ENCODE measurements at places on chromosomes 16 and 17. TPM values are rescaled to one million over a fixed set of nuclear protein-coding genes. Genes with fewer than 3 reads are reported as not detected.

- peak; percentile 67 for DNase-seq
- peaks cover 87% of the 10 kb centered on the region for H3K27me3 ChIP-seq
- no peak overlapping the region for H3K27ac ChIP-seq
- H3K4me1 ChIP-seq, result no peaks in the 10 kb centered on the region
Measured at GRCh38 chr17:58189436-58190146, 2.9 kb upstream of the EPX start.

DNA sequence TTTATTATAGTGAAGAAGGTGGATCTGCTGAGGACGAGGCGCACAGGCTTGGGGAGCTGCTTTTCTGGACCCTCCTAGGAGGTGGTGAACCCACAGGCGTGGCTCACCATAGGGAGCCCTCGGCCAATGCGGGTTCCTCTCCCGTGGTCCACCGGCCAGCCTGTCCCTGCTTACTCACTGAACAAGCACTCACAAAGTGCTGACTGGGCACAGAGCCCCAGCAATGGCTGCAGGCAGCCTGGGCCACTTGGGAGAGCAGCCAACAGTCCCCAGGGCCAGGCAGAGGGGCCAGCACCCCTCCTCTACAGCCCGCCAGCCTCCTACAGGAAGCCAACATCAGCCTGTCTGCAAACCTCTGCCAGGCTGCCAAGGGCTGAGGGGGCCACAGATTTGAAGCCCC lies 19.1 kb upstream of the NCBP3 start:
- H3K27me3 ChIP-seq, result no peaks in the 10 kb centered on the region
- no peak overlapping the region for H3K4me3 ChIP-seq
- H3K4me1 ChIP-seq, result no peaks in the 10 kb centered on the region
- H3K36me3 ChIP-seq, result no peaks in the 10 kb centered on the region
- DNase-seq, result no peak

DNA sequence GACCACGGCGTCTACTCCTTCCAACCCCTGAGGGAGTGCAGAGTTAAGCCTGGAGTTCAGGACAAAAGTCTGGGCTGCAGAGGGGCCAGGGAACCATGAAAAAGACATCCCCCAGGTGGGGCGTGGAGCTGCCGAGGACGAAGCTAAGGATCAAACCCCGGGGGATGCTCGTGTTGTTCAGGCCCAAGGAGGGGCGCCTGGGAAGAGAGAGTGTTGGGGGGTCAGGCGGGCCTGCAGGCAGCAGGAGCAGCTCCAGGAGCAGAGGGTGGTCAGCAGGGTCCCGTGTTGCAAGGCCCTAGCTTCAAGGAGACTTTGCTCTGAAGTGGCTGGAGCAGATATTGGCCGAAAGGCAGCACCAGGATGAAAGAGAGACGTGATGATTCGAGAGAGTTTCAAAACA lies 26.7 kb downstream of the NECAB2 start:
- peaks cover 9% of the 10 kb centered on the region for H3K27me3 ChIP-seq
- H3K4me3 ChIP-seq, result no peak overlapping the region
- peaks cover 11% of the 10 kb centered on the region for H3K4me1 ChIP-seq
- no peak for DNase-seq
- H3K27ac ChIP-seq, result no peak overlapping the region
- no peaks in the 10 kb centered on the region for H3K36me3 ChIP-seq

DNA sequence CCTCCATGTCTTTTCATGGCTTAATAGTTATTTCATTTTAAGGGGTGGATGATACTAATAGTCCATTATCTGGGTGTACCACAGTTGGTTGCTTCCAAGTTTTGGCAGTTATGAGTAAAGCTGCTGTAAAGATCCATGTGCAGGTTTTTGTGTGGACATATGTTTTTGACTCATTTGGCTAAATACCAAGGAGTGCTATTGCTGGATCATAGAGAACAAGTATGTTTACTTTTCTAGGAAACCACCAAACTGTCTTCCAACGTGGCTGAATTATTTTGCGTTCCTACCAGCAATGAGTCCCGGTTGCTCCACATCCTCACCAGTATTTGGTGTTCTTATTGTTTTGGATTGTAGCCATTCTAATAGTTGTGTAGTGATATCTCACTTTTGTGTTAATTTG lies 181.9 kb downstream of the SPECC1 start:
- H3K4me1 ChIP-seq, result no peaks in the 10 kb centered on the region
- no peak for DNase-seq
- no peak overlapping the region for H3K4me3 ChIP-seq
- peaks cover 3% of the 10 kb centered on the region for H3K36me3 ChIP-seq
- no peak overlapping the region for H3K27ac ChIP-seq

DNA sequence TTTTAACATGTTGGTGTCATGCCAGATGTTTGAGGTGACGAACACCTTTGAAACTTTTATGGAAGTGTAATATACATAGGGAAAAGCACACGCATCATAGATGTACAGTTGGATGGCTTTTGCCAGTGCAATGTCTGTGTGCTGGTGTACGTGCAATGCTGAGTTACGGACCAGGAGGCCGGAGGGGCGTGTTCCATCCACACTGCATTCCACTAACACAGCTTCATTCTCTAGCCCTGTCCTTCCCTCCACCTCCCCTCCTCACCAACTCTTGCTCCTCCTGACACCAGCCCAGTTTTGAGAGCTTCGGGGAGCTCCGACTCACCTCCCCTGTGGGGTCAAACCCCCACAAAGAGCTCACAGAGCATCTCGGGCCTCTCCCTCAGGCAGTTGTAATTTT lies 358.8 kb downstream of the C16orf95 start:
- H3K4me3 ChIP-seq, result no peak overlapping the region
- no peak for DNase-seq
- H3K27ac ChIP-seq, result no peak overlapping the region
- peaks cover 98% of the 10 kb centered on the region for H3K27me3 ChIP-seq
- no peaks in the 10 kb centered on the region for H3K36me3 ChIP-seq

DNA sequence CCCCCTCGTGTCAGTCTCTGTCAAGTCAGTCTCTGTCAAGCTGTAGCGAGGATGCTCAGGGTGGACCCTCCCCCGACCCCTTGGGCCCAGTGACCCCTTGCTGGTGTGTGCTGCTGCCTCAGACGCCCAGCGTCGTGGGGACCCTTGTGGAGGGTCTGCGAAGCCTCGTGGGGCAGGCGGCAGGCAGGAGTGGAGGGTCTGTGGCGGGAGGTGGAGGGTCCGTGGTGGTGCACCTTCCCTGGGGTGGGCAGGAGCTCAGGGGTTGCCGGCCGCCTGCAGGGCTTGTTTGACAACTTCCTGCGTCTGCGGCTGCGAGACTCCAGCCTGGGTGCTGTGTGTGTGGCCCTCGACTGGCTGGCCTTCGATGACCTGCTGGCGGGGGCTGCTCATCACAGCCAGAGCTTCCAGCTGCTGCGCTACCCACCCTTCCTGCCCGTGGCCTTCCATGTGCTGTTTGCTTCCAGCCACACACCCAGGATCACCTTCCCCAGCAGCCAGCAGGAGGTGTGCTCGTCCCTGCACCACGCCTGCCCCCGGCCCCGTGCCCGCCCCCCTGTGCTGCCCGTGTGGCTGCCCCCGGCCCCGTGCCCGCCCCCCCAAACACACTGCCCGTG lies 5.6 kb downstream of the GNG13 start:
- H3K4me3 ChIP-seq, result no peak overlapping the region
- H3K4me1 ChIP-seq, result peaks cover 14% of the 10 kb centered on the region
- H3K36me3 ChIP-seq, result no peaks in the 10 kb centered on the region
- H3K27me3 ChIP-seq, result 0 out of 2 replicates have a peak, but pooled peaks cover under 1% of the 10 kb centered on the region
- no peak for DNase-seq
- no peak overlapping the region for H3K27ac ChIP-seq

- H3K36me3 ChIP-seq, result no peaks in the 10 kb centered on the region
- peaks cover 3% of the 10 kb centered on the region for H3K4me1 ChIP-seq
- no peak overlapping the region for H3K4me3 ChIP-seq
- no peak overlapping the region for H3K27ac ChIP-seq
- H3K27me3 ChIP-seq, result no peaks in the 10 kb centered on the region
Measured at GRCh38 chr16:67942200-67942509, 1.8 kb downstream of the LCAT start.

Gene PPP1R27
- total RNA-seq, result not detected

Gene CNGB1
- total RNA-seq, result 1.1 TPM

Gene KRTAP4-3
- total RNA-seq, result not detected
